ENCODE measurements at places on chromosomes 6 and 20.

GRCh38 chr20:62010551-62011402, 54.9 kb downstream of the TAF4 start:
- DNase-seq, result peak; percentile 67

GRCh38 chr6:138422861-138423260, 18.8 kb downstream of the HEBP2 start:
- DNase-seq, result no peak

- DNase-seq, result no peak
Measured at GRCh38 chr20:49248301-49248700, 29.1 kb downstream of the DDX27 start.

DNA sequence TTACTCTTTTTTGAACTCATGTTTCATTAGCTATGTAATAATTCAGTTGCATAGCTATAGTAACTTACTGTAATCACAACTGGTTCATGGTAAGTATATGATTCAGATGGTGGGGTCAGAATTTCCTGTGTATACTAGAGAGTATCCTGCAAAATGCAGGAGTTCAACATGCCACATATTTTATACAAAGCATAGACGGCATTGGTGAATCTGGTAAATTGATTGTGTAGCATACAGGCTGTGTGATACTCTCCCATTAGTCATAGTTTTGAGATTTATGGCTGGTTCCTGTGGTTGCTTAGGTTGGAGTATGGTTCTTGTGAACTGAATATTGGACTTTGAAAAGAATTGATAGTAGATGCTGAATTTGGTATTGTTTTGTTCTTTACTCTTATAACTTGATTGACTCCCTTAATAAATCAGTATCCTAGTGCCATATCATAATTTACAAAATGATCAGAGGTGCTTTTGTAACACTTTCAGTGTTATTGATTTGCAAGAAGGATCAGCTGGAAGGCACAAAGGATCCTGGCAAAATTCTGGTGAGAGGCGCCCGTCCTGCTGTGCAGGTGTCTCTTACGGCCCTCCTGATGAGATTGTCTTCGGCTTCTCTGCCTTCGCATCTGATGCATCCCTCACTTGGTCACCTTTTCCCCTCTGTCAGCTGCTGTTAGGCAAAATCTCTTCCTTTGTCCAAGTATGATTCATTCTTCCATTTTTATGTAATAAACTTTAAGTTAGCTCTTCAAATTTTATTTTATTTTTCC, 22.6 kb downstream of the SNX9 start:
- no peak for DNase-seq

DNA sequence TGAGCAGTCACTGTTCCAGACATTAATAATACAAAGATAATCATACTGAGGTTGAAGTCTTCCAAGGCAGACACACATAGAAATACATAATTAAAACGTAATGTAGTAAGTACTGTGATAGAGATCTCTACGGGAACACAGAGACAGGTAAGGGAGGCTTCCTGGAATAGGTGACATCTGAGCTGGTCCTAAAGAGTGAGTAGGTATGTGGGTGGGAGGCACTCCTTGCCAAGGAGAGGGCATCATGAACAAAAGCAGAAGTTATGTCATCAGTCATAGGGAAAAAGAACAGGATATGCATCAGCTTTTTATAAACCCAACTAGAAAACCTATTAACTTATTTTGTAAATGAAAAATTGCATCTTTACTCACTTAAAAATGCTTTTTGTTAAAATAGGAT, 110.0 kb downstream of the MAP7 start:
- DNase-seq, result peak; percentile 6

Data from Kasumi-1 (cell line).